NCI-H2081 (cell line): ENCODE measurements at places on chromosomes 1 and 21.

DNA sequence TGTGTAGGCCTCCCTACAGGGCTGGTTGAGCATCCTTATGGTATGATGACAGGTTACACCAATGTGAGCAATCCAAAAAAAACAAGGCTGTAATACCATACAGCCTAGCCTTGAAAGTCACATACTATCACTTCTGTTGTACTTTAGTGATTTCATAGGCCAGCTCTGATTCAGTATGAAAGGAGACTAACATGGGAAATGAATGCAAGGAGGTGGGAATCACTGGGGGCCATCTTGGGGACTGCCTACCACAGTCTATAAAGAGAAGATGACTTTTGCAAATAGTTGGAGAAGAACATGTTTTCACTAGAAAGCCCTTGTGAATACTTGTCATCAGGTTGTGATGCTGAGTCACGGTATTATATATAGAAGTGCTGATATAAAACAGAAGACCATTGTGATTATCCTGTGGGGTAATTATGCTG lies 270.7 kb downstream of the S1PR1 start:
- DNase-seq: no peak

- DNase-seq: no peak
Observed at GRCh38 chr1:22739648-22740385, 29.2 kb downstream of the EPHB2 start.

DNA sequence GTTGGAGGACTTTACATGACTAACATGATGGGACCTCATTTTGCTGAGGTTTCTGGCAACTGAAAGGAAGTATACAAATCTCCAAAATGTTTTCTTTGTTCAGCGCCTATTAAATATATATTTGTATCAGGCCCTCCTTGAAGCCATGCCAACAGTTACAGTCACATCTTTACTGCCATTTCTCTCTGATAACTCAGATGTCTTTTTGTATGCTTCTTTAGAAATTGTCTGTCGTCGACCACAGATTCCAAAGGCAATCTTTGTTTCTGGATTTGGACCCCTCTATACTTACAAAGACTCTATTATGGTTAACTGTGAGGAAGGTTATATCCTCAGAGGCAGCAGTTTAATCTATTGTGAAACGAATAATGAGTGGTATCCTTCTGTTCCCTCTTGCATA lies 69.4 kb downstream of the C4BPA start:
- DNase-seq: no peak

- no peak for DNase-seq
Observed at GRCh38 chr1:52337439-52337838, 28.6 kb downstream of the CC2D1B start.

- no peak for DNase-seq
Observed at GRCh38 chr1:247407180-247407616, 8.8 kb upstream of the NLRP3 start.
